ENCODE measurements at places on chromosomes 11 and 22.

DNA sequence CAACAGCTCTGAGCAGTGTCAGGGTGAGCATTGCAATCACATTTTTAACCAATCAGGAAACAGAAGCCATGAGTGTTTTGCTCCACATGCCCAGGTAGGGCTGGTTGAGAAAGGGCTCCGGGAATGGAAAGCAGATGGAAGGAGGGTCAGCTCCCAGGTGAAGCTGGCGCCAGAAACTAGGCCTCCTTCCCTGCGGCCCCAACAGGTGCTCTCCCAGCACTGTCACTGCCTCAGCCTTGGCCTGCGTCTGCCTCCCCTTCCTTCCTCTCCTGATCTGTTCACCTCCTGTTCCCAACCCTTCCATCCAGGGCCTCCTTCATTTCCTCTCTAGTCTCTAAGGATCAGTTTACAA, 4.6 kb upstream of the VSIG10L2 start:
- DNase-seq: no peak

DNA sequence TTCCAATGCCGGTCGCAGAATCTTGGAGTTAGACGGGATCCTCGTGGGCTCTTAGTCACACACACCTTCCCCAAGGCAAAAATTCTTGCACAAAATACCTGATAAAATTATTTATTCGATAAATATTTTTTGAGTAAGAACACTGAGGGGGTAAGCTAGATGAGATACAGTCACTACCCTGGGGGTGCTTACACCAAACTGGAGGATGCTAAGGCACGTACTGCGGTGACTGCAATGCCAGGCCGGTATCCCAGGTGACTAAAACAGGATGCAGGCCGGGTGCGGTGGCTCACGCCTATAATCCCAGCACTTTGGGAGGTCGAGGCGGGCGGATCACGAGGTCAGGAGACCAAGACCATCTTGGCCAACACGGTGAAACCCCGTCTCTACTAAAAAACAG, 1.7 kb upstream of the MRTFA start:
- no peak for DNase-seq

DNA sequence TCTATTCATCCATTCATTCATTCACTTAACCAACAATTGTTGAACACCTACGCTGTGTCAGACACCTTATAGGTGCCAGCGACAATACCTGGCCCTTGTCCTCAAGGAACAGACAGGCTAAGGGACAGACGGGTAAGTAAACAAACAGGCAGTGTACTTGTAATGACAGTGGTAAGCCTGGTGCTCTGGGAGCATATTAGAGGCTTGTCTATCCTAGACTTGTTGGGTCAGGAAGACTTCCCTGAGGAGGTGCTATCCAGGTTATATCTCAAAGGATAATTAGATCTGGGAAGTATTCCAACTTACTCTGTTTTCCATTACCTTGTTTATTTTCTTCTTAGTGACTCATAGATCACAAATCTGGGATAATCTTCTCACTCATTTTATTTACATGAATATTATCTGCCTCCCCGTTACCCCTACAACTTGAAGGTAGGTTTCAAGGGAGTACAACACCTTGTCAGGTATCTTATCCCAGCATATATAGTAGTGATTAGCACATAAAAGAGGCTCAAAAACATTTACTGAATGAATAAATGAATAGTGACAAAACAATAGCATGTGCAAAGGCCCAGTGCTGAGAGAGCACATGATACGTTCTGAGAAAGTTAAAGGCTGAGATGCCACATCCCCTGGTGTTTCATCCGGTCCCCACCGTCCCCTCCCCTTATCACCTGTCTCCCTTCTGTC, 75.3 kb upstream of the NCAM1 start:
- no peak for DNase-seq

GRCh38 chr11:20980736-20981135, 311.4 kb downstream of the NELL1 start:
- no peak for DNase-seq

DNA sequence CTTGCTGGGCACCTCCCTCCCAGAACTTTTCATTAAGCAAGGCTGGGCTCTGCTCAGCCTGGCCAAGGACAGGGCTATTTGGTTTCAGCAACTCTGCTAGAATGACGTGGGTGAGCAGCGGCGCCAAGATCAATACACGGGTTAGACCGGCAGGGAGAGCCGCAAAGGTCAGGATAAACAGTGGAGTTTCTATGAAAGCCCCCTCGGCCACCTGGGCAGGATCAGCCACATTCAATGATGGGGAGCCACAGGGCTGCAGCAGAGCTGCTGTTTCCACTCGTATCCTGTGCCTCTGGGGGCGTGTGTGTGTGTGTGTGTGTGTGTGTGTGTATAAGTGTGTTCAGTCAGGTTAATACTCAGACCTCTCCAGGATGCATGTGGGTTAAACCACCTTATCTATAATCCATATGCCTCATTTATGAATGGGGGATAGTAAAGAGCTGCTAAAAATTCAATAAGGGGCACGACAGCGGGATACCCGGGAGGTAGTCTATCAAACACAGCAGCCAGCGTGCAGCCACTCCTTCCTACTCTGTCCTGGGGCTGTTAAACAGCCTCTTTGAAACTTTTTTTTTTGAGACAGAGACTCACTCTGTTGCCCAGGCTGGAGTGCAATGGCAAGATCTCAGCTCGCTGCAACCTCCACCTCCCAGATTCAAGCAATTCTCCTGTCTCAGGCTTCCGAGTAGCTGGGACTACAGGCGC, 34.8 kb downstream of the MYH9 start:
- DNase-seq: no peak

GRCh38 chr11:75194147-75194546, 43.2 kb downstream of the SLCO2B1 start:
- no peak for DNase-seq

- no peak for DNase-seq
These were observed 58.3 kb downstream of the CYTH4 start for GRCh38 chr22:37340331-37341262.

- no peak for DNase-seq
These were observed 11.9 kb downstream of the APOL2 start for GRCh38 chr22:36227396-36227795.

- no peak for DNase-seq
These were observed 71.2 kb upstream of the SHISAL1 start for GRCh38 chr22:44383652-44384562.
